ENCODE measurements at places on chromosomes 12 and 14. TPM values are rescaled to one million over a fixed set of nuclear protein-coding genes. Genes with fewer than 3 reads are reported as not detected.

PTGDR gene
- 1.5 TPM for total RNA-seq

CMA1 gene
- not detected for total RNA-seq

ANKRD13A gene
- total RNA-seq, result 45.1 TPM

BIN2 gene
- 4.3 TPM for total RNA-seq

TMTC1 gene
- total RNA-seq, result 52.1 TPM

TAS2R8 gene
- 0.18 TPM for total RNA-seq

KRT2 gene
- total RNA-seq, result not detected

NRXN3 gene
- 4.2 TPM for total RNA-seq

PLXNC1 gene
- 12.8 TPM for total RNA-seq

SLCO1B1 gene
- total RNA-seq, result not detected

RTN1 gene
- total RNA-seq, result 7.9 TPM

Measured in metanephros (tissue), 2 donors.